Activated CD4-positive, alpha-beta T cell treated with anti-CD3 and anti-CD28 coated beads, Interleukin-2, amount 50 U/mL, for 48 hours (primary cell): ENCODE measurements at places on chromosomes 11 and 22.

- DNase-seq: no peak
Measured at GRCh38 chr11:134752526-134752925, 340.5 kb upstream of the B3GAT1 start.

DNA sequence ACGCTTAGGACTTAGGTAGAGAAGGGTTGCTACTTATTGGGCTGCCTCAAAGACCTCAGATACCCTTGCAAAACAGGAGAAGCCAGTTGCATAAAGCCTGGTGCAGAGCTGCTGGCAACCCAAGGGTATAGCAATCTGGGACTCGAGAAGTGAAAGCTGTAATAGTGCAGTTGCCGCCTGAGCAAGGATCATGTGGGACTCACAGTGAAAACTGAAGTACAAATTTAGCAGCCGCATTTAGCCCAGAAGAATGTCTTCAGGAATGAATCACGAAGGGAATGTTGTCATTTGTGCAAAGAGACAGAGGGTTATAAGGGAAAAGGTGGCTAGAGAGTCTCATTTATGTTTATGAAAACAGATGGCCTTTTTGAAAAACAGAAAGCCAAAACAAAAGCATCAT is 267.2 kb downstream of the TENM4 start:
- DNase-seq: no peak

DNA sequence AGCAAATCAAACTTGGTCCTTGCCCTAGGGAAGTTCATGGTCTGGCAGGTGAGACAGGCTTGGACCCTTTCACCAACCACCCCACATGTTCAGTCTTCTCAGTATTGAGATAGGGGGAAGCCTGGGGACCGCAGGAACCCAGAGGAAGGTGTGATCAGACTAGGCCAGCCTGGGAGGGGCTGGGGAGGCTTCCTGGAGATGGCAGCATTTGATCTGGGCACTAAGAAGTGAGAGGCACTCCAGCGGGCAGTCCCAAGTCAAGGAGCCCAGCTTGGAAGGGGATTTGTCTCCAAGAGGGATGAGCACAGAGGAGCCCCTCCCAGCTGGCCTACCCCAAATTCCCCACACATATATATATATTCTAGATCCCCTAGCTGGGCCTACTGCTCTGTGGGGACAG is 5.4 kb downstream of the LRRC32 start:
- no peak for DNase-seq

DNA sequence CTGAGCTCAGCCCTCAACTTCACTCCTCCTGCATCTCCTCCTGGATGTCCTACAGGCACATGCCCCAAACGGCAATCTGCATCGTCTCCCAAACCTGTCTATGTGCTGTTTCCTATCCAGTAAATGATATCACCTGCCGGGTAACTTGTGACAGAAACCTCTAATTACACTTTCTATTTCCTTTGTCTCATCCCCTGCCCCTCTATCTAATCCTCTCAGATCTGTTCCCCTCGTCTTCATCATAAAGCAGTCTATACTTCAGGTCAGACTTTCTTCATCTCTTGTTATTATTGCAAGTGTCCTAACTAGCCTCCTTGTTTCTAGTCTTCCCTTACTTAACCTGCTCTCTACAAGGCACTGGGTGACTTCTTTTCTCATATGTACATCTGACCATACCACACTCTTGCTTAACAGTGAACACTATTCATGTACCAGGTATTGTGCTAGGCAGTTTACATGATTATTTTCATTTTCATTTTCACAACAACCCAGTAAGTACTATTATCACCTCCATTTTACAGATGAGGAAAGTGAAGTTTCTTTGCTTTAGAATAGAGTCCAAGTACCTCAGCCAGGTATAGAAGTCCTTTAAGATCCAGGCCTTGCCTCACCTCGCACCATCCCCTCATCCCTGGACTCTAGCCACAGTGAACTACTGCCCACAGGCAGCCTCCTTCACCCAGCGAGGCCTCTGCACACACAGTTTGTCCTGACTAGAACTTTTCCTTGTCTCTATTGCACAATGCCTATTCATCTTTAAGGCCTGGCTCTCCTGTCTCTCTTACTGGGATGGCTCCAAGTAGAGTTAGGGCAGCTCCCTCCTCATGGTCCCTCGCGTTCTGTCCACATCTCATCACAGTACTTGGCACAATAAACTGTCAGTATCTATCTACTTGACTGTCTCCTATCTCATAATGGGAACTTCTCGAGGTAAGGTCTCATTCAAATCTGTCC is 22.1 kb upstream of the UCP3 start:
- no peak for DNase-seq

GRCh38 chr11:62775646-62776045 is 4.5 kb downstream of the TAF6L start:
- no peak for DNase-seq

GRCh38 chr11:15817001-15817400 is 539.3 kb downstream of the SOX6 start:
- DNase-seq: no peak

DNA sequence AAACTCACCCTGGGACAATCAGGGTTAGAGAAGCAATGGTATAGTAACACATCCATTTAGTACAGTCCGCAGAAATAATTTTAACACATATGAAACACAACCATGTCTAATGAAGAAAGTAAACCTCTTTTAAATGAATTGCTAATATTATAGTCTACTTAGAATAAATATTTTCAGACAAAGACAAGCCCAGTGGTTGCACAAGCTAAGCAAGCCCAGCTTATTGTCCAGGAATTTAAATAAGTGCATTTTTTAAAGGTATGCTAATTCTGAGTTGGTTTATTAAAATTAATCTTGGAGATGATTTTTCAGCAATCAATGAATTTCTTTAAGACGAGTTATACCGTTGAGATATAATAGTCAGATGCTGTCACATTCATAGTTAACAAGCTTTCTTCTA is 118.8 kb upstream of the BLID start:
- DNase-seq: no peak

DNA sequence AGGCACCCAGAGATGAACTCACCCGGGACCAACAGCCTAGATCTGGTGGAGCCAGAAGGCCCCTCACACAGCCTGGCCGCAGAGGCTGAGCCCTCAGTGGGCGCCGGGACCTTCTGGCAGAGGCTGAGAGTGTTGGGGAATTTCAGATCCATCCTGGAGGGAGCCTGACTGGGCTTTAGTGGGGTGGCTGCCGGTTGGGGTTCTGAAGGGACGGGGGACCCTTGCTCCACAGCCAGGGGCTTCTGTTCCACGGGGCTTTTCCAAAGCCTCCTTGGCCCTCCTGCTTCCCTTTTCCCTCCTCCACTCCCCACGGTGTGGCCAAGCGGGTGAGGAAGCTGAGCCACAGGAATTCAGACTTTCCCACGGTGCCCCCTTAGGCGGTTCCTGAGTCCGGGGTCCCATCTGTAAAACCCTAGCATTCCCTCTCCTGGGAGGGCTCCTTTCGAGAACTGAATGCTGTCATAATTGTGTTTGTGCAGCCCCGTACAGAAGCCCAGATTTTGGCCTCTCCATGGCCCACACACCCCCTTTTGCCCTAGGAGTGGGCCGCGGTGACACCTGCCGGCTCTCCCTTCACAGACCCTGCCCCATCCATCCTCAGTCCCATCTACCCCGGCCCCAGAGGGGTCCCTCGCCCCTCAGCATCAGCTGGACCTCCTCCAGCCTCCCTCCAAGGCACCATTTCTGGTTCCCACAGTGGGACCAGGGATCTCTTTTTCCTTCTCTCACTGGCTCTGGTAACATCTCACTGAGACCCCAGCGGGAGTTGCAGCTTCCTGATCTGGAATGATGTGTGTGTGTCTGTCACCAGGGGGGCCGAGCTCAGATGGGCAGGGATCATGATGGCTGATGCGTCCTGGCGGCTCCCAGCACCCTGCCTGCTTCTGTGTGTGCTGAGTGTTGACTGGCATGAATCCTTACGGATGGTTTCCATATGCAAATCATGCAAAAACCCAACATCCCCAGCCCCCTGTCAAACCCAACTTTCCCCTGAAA is 1048.4 kb downstream of the TBC1D22A start:
- DNase-seq: no peak

- peak; percentile 27 for DNase-seq
Measured at GRCh38 chr22:46587492-46588278, 32.5 kb upstream of the GRAMD4 start.

DNA sequence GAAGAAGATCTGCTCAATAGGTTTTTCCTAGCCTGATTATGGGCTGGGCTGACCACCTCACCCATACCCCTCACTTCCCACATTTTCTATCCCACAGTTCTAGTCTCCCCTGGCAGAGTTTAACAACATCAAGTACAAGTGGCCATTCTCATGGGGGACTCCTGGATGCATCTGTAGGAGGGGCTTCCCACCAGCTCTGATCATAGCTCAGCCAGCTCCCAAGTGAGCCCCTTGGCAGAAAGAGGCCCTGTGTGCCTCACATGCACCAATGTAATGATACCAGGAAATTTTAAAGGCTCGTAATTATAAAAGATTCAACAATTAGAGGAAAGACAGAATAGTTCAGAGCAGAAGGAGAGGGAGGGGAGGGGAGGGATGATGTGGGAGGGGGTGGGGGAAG is 144.2 kb upstream of the SYT13 start:
- DNase-seq: no peak

DNA sequence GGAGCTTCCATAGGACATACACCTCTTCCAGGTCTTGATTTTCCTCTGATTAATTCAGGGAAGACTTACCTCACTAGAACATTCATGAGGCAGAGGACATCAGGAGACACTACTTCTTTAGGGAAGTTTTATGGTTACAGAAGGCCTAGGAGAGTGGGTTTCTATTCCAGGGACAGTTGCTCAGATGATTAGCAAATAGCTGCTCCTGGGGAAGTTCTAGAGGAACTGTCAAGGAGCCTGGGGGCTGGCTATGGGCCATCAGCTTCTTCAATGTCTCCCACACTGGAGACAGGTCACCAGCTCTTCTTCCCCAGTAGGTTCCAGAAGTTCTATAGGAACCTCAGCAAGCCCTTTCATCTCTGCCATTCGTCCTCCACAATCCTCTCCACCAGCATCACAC is 11.5 kb upstream of the OR10A5 start:
- DNase-seq: no peak

GRCh38 chr11:9899676-9900075 is 235.8 kb downstream of the SWAP70 start:
- no peak for DNase-seq

DNA sequence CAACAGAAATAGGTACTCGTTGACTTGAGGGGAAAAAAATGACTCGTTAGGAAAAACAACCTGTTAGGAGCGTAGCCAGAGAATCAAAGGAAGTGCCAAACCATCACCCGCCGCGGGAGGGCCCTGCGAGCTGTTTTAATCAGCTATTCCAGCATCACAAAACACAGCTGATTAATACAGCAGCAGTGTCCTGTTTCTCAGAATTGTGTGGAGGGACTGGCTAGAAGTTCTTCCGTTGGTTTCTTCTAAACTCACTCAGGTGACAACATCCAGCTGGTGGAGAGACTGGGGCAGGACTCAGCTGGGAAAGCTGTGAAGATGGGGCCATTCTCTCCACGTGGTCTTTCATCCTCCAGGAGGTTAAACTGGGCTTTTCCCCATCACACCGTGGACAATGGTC is 28.0 kb downstream of the HSPA8 start:
- no peak for DNase-seq

DNA sequence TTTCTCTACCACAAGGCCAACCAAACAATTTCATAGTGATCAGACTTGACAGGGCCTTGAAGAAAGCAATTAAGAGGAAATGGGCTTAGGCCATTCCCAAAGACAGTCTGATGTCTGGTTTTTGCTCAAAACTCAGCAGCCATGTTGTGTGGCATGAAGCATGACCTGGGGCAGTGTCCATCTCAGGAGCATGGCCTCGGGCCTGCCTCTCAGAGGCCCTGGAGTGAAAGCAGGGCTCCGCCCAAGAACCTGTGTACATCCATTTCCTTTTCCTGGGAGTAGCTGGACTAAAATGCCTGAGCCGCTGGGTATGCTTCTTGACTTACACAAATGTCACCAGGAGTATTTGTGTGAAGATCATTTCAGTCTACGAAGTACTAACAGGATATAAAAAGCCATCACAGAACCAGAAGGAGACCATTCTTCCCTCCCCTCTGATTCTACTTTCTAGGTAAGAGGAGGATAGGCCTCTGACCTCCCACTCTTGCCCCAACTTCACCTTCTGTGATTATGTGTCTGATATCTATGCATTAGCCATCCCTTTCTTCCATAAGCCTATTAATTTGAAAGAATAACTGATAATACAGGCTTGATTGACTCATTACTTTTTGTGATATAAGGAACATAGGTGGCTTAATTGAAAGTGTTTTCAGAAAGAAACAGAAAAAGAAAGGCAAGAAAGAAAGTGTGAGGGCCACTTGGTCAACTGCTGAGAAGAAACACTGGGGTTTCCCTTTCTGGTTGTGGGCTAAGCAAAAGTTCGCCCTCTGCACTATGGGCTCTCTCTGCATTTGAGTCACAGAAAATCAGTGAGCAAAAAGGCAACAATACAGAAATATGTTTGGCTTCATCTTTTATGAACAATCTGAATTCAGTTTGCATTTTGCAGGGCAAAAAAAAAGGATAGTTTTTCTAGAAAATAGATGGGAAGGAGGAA is 188.6 kb upstream of the MTMR2 start:
- DNase-seq: peak; percentile 15

- DNase-seq: peak; percentile 55
Measured at GRCh38 chr11:16902182-16902581, 112.0 kb downstream of the PLEKHA7 start.

DNA sequence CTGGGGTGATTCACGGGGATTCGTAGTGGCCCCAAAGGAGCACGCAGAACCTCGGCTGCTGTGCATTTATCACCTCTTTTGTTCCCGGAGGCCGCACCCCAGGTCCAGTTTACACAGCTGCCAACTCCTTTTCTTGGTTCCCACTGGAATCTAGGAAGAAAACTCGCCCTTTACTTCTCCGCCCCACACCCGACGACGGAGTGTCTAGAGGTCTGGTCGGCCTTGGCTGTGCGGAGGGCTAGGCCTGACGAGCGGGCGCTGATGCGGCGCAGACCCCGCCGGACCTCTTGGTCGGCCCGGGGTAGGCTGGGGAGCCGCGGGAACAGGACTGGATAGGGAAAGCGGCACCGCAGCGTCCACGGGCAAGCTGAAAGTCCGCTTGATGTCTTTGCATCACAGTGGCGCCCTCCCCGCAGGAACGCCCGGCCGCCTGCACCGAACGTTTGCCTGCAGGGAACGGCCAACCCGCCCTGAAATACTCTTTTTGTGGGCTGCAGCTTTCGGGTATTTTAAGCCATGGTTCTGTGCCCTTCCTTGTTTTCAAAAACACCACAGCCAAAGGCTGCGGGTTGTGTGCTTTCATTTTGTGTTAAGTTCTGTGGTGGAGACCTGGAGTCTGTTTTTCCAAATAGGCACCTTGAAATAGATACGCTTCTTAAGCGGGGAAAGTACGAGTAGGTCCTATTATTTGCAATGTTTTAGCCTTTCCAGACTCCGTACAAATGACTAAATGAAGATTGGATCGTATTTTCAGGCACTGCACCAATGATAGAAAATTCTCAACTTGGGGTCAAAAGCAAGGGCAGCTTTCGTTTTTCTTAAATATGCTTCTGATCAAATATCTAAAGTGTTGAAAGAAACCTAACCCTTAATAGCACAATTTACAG is 829 bp upstream of the ZBED5 start:
- peak; percentile 54 for DNase-seq

DNA sequence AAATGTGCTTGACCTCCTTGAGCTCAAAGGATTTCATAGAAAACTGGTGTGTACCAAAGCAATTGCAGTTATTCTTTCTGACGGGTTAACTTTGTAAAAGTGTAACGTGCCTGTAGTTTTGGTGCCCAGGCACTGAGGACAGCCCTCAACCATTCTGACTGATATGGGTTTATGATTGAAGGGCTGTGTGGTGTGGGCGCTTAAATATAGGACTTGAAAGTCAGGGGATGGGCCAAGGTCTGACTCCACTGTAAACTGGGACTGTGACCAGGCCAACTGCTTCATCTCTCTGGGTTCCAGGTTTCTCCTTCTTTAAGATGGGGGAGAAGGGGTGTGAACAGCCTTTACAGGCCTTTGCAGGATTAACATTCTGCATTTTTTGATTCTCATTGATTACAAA is 191.1 kb upstream of the ARHGAP20 start:
- no peak for DNase-seq
